Stimulated activated CD4-positive, alpha-beta T cell treated with anti-CD3 and anti-CD28 coated beads, Interleukin-4, amount 100 ng/mL, for 1 hour (primary cell): ENCODE measurements at places on chromosomes 2 and 18.

DNA sequence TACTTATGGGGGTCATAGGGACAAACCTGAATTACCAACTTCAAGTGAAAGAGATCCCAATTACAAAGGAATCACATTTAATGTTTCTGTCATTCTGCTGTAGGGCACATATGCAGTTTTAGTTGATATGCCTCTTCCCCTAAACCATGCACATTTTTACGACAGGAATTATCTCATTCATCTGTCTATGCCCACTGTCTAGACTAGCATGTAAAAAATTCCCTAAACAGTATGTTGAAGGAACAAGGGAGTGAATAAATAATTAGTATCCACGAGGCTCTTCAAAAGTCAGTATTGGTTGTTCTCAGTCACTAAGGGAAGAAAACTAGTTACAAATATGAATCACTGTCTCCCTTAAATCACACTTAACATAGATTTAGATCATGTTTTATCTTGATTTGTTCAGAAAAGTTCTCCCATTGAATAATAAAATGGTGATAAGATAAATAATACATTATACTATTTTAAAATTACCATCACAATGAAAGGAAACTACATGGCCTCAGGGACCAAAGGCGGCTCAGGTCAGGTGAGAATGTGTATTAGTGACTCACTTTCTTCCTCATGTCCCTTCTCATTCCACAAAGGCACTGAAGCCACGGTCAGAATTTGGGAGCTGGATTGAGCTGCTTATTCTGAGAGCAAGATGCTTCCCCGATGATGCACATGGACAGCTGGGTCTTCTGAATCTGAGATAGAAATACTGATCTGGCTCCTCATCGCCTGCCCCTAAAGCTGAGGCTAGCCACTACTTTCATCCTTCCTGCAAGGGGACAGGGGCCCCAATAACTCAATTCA lies 29.1 kb downstream of the DYM start:
- DNase-seq = no peak

DNA sequence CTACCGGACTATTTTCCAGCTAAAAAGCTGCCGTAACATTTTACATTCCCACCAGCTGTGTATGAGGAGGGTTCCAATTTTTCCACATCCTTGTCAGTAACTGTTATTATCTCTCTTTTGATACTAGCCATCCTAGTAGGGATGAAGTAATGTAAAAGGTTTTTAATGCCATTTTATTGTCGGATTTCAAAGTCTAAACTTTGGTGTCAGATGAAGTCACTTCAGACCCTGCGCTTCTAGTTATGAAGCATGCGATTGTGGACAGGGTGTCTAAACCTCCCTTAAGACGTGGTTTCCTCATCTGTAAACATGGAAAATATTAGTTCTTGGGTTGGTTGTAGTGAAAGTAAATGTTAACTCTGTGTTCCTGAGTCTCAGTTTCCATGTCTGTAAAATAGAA lies 4.7 kb downstream of the DGKD start:
- no peak for DNase-seq

DNA sequence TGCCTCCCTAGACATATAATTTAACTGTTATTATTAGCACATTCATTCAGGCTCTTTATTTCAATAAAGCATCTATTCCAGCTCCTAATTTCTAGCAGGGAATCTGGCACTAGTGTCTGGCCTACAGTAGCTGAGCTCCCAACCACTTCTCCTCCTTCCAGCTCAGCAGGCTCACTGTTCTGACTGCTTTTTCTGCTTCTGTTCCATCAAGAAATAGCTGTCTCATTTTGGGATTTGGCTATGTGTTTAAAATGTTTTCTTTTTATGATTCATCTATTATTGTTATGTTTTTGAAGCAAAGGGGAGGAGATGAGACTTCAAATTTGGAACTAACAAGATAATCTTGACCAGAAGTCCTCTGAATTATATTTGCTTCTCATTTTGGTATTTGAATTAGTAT lies 172.7 kb upstream of the SMAD7 start:
- DNase-seq = no peak

GRCh38 chr2:168396131-168396530 lies 59.9 kb upstream of the CERS6 start:
- DNase-seq = no peak

DNA sequence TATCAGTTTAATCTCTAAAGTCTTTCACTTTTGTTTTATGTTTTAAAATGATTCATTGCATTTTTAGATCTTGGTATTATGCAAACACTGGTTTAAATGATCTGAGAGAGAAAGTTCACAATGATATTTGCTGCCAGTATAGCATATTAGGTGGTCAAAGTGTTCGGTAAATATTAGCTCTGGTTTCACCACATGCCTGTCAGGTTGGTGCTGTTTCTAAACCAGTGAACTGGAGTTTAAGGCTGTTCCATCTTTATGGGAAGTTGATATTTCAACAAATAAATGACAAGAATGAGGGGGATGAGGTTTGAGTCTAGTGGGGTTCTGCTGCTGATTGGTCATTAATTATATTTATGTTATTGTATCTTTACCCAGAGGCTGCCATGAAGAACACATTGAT lies 436.4 kb downstream of the DCDC2C start:
- no peak for DNase-seq

DNA sequence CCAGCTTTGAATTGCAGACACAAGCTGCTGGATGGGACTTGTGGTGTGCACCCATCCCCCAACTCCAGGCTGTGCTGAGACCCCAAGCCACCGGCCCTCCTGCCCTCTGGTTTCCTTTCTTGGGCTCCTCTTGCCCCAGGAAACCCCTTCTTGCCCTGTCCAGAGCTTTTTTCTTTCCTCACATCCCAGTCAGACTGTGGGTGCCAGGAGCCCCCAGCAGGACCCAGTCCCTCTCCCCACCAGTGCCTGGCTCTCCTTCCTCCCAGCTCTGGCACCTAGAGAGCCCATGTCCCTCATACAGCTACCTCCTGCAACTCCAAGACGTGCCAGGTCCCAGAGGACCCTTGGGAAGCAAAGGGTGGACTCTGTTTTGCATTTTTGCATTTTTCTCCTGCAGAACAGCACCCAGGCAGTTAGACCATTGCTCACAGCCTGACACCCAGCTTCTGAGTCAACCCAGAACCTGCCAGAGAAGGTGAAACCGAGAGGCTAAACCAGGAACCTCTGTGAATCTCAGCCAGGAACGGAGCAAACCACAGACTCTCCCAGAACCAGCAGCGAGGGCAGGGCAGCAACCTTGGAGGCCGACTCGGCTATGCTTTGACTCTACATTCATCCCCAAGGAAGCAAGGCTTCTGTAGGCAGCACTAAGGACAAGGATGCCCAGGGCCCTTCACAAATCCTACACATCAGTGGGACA lies 221.1 kb downstream of the ANAPC1 start:
- peak; percentile 13 for DNase-seq

GRCh38 chr2:46776687-46777327 lies 138.8 kb downstream of the MCFD2 start:
- peak; percentile 42 for DNase-seq

DNA sequence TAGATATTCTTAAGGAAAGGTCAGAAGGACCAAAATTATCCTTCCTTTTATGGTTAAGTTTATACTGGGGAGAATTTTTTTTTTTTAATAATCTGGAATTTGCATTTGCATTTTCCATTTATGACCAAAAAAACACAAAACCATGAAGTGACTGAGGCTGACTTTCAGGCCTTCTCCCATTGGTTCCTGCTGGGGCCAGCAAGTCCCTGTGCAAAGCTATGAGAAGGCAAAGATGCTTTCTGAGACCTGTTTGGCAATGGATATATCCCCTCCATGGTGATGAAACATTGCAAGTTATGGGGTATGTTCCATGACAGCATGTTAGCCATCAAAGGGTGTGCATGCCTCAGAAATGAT lies 60.8 kb downstream of the KIAA2012 start:
- DNase-seq = no peak

DNA sequence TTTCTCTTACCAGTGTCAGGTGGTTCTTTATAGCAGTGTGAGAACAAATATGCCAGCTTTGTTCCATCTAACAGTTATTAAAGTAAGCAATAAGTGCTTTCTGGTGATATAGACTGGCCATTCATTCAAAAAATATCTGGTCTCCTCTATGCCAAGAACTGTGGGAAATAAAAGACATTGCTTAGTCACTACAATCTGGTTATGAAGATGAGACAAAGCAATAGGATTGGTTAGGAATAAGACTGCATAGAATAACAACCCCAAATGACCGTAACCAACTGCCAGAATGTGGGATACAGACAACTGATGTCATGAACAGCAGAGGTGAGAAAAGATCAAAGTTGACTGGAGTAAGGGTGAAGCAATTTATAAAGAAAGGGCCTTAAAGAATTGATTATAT lies 83.8 kb downstream of the MBD2 start:
- DNase-seq = no peak

DNA sequence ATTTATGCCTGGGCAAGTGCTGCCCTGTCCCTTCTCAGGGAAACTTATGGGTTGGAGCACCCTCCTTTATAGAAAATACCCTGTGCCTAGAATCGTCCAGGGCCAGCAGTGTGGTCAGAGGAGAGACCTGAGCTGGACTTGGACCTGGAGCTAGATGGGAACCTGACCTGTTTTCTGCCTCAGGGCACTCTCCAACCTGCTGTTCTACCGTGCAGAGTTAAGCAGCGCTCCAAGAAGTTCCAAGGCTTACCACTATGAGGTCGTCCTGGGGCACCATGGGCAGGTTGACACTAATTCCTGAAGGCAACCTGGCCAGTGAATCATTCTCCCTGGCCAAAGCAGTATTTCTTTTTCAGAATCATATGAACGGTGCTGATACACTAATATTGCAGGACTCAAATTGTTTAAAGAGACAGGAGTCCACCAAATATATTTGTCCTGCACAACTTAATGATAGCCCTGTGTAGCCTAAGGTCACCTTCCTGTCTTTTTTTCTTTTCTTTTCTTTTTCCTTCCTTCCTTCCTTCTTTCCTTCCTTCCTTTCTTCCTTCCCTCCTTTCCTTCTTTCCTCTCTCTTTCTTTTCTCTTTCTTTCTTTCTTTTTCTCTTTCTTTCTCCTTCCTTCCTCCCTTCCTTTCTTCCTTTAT lies 455.4 kb upstream of the HNMT start:
- DNase-seq = no peak

DNA sequence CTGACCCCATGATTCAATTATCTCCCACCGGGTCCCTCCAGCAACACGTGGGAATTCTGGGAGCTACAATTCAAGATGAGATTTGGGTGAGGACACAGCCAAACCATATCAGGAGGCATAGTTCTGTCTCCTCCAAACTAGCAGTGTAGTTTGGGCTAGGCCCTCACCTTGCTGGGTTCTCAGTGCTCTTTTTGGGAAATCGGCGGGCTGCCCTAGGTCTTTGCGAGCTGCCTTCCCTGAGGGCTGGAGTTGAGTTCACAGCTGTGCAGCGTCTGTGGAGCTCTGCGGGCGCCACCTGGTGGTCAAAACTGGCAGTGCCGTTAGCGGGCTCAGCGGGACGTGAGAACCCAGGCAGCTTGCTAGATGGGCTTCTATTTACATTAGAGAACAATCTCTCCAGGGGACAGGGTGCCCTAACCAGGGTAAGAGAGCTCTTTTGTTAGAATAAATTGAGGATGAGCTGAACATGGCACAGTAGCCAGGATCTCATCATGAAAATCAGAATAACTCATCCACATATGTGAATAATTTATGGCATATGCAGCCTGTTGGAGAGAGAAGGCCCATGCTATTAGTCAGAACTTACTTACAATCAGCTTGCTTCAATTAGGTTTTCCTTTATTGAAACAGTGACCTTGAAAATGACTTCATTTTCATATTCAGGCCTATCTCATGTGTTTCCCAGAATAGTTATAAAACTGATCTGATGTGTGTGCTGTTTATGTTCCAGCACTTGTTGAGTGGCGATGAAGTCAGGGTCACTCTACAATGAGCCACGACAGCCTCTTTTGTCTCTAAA lies 27.4 kb upstream of the YES1 start:
- DNase-seq = peak; percentile 89

GRCh38 chr2:143083636-143084035 lies 45.6 kb upstream of the ARHGAP15 start:
- DNase-seq = no peak

DNA sequence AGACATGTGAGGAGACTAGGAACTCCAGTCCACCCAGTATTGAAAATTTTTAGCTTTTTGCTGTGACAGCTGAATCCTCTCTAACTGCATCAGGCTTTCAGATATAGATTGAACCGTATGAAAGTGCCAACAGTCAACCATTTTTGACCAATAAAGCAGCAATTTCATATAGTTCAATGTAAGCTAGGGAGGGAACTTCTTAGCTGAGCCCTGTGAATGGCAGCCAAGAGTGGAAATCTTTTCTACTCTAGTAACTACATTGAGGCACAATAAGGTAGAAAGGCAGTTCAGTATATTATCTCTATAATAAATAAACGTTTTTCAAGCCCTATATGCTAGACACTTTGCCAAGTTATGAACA lies 96.3 kb upstream of the TANK start:
- no peak for DNase-seq

- DNase-seq = no peak
These were observed 346.6 kb upstream of the KCNH7 start for GRCh38 chr2:163185160-163185559.

GRCh38 chr2:50611351-50611871 lies 420.5 kb downstream of the NRXN1 start:
- DNase-seq = no peak

GRCh38 chr2:121635371-121635770 lies 13.9 kb downstream of the CLASP1 start:
- DNase-seq = no peak

- no peak for DNase-seq
These were observed 64.1 kb downstream of the CHRNA1 start for GRCh38 chr2:174699993-174700766.

GRCh38 chr2:118747066-118747465 lies 100.4 kb downstream of the EN1 start:
- DNase-seq = no peak
